ENCODE measurements at places on chromosomes 3 and 15.

GRCh38 chr3:183560607-183561006, 5.1 kb upstream of the KLHL6 start:
- no peak for DNase-seq

- DNase-seq, result no peak
Measured at GRCh38 chr3:184811663-184811998, 335 bp upstream of the VPS8 start.

DNA sequence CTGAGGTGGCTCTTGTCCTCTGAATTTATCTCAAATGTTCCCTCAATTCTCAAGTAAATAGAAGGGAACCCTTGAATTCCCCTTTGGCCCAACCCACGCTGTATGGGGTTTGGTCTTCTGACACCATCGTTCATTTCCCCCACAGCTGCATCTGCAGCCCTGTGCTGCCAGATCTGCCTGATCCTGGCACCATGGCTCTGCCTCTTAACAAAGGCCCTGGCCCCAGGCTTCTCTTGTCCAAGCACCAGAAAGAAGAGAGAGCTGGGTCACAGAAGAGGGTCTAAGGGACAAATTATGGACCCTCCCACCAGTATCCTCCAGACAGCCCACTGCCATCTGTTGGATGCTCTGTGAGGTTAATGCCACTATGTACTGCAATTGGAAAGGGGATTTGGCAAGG, 1.8 kb downstream of the MAP1A start:
- no peak for DNase-seq

DNA sequence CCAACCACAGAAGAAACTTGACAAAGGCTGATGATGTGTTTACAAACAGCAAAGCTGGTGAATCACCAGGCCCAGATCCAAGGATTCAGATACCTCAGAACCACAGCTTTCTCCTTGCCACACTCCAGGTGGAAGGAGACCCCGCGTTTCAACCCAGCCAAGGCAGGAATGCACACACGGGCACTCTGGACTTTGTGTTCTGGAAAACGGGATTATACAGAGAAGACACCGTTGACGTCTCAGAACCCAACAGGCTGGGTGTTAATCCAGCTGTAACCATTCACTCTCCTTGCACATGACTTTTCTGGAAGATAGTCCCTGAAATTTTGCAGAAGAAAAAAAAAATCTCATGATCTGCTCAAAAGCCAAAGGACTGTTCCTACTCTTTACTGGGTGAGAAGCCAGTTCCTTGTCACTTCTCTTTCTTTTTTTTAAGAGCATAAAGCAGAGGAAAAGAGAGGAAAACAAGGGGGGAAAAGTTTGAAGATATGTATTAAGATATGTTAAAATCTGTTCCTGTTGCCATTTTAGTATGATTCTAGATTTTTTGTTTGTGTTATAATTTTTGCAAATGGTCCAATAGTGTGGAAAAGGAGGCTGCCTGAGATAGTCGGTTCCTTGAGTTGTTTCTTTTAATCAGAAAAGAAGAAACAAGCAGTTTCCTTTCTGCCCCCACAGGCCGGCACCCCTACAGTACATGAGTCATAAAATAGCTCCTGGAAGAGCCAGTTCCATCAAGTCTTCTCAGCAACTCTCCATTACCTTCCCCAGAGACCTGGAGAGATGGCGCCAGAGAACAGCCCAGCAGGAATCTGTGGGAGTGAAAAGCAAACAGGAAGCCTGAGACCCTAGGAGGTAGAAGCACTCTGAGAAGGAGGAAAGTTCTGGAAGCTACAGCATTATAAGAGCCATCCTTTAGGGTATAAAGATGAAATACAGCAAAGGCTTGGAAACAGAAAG, 73.1 kb downstream of the RORA start:
- DNase-seq, result no peak

DNA sequence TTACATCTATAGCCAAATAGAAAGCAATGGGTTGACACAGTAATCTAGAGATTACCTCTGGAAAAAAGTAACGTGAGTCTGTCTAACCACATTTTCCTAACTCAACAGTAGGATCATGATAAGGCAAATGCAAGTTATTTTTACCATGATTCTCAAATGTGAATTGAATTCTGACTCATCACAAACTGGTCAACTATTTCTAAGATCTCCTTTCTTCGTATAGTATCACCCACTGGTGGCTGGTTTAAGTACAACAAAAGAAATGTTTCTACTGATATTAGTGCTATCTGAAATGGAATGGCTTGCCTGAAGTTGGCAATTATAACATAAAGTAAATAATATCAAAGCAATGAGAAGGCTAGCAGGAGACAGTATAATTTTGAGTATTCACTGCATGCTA, 102.2 kb downstream of the ABI3BP start:
- no peak for DNase-seq

GRCh38 chr3:52763466-52763865, 7.3 kb downstream of the NEK4 start:
- peak; percentile 34 for DNase-seq

DNA sequence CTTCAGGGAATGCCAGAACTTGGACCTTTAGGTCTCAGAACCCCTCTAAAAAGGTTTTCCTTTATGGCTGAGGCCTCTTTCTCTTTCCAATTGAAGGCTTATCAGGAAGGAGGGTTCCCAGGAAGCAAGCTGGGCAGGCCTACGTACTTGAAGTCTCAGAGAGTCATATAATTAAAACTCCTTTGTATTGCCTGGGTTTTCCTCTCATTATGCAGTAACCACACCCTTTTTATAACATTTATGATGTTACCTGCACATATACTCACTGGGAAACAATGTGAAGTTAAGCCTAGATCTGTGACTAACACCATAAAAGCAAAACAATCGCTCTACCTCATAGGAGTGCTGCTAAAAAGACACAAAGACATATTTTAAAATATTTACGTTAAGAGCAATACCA, 27.3 kb downstream of the SERP1 start:
- DNase-seq, result no peak

- no peak for DNase-seq
Measured at GRCh38 chr3:193922034-193922774, 213.7 kb upstream of the HES1 start.

- DNase-seq, result no peak
Measured at GRCh38 chr3:23116081-23116837, 86.9 kb upstream of the UBE2E2 start.

DNA sequence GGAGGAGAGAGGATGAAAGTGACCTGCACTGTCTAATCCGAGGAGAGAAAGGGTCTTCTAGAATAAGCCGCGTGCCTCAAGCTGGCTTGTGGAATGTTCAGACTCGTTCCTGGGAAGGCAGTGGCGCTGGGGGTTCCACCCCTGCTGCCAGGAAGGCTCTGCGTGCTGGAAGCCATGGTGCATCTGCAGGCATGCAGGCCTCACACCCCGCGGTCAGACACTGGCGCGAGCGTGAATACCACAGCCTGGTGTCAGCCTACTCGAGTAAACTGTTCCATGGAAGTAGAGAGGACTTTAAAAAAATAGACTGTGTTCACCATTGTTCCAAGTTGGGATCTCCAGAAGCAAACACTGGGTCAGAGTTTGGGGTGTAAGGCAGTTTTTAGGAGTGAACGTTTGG, 25.9 kb upstream of the GABRG3 start:
- no peak for DNase-seq

- DNase-seq, result no peak
Measured at GRCh38 chr3:104856741-104857140, 510.0 kb upstream of the ALCAM start.
